ENCODE measurements at places on chromosomes 4 and X.

GRCh38 chr4:61447918-61448317 is 247.8 kb downstream of the ADGRL3 start:
- no peak for DNase-seq

DNA sequence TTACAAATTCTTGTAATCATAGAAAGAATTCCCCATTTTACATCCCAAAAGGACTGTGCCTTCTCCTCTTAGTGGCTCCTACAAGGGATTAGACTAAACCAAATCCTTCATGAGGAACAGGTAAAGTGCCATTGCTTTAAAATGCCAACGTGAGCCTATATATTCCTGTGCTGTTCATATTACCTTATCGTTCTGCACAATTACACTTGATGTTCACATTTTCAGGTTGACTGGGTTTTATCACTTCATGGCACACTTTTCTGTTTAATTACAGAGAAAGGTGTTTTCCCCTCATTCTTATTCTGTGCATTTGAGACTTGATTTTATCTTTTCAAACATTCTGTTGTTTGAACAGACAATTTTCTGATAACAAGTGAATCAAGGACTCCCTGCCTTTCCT is 645.6 kb upstream of the FTHL17 start:
- no peak for DNase-seq

- DNase-seq: no peak
These were observed 169.2 kb upstream of the RBPJ start for GRCh38 chr4:26151615-26152014.

- DNase-seq: no peak
These were observed 52.0 kb downstream of the RTL9 start for GRCh38 chrX:110410603-110411002.

DNA sequence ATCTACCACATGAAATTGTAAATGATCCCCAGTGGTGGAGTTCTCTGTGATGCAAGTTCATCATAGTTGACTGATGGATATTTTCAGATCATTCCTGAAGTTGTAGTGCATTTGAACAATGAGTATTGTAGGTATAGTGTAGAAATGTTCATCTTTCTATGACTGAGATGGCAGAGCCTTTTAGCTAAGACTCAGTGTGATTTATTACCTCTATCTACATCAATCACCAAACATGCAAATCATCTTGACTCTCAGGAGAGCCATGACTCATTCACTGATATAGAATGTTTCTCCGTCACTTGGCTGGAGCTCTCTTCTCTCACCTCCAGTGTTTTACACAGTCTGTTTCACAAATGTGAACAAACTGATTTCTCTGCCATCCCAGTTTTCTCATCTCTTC is 392.6 kb downstream of the IL1RAPL1 start:
- DNase-seq: no peak

DNA sequence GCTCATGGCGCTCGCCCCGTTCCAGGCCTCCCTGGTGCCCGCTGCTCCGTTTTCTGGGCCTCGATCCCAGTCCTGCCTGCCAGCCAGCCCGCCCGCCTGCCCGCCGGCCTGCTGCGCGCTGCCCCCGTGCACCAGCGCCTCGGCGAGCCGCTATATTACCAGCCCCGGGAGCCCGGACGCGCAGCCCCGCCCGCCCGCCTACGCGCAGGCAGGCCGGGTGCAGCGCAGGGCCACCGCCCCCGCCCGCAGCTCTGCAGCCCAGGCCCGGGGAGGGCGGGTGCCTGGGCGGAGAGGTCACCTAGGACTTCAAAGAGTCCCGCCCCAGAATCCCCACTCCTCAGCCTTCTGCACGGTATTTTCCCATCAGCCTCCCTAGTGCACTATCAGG is at the start of gene MAOB:
Gene MAOB, minus strand, starts transcription at position 157 of the 388 bp plus-strand sequence. Its CDS starts 151 bp downstream, at position 6.
- DNase-seq: no peak

- DNase-seq: no peak
These were observed 23.8 kb downstream of the ENPP6 start for GRCh38 chr4:184193556-184194525.

GRCh38 chr4:180253419-180253818 is 1989.8 kb upstream of the TENM3 start:
- DNase-seq: no peak

GRCh38 chr4:16659079-16659478 is 239.4 kb downstream of the LDB2 start:
- no peak for DNase-seq

DNA sequence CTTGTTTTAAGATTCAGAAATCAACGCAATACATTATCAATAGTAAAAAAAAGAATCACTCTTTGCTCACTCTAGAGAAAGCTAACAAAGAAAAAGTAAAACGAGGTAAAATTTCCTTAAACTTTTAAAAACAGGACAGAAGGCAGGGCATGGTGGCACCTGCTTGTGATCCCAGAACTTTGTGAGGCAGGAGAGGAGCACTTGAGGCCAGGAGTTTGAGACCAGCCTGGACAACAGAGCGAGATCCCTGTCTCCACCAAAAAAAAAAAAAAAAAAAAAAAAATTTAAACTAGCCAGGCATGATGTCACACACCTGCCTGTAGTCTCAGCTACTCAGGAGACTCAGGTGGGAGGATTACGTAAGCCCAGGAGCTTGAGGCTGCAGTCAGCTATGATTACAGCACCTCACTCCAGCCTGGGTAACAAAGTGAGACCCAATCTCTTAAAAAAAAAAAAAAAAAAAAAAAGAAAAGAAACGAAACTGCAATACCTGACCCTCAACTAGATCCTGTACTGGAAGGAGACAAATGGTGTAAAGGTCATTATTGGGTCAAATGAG is 3.5 kb downstream of the CCNI start:
- no peak for DNase-seq

DNA sequence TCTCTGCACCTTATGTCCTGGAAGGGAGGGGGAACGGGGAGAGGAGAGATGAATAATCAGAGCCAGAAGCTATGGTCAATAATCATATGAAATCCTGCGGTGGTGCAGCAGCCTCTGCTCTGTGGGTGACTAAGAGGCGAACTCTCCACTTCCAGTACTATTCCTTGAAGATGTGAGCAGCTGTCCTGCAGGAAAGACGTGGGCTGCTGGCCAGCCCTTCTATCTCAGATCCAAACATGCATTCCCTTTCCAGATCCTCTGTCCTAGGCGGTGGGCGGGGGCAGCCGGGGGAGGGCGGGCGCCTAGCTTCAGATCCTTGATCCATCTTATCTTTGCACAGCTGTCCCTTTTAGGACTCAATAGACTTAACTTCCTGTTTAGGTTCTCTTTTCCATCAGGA is 34.5 kb downstream of the SPINK2 start:
- peak; percentile 25 for DNase-seq

- DNase-seq: peak; percentile 6
These were observed 16.3 kb downstream of the MAN2B2 start for GRCh38 chr4:6591313-6591712.

- DNase-seq: no peak
These were observed 122.0 kb downstream of the HS6ST2 start for GRCh38 chrX:132836471-132836870.

- no peak for DNase-seq
These were observed 1454.2 kb downstream of the ARAP2 start for GRCh38 chr4:34790131-34790530.

- DNase-seq: no peak
These were observed 44.1 kb upstream of the SEC24B start for GRCh38 chr4:109389369-109390114.

DNA sequence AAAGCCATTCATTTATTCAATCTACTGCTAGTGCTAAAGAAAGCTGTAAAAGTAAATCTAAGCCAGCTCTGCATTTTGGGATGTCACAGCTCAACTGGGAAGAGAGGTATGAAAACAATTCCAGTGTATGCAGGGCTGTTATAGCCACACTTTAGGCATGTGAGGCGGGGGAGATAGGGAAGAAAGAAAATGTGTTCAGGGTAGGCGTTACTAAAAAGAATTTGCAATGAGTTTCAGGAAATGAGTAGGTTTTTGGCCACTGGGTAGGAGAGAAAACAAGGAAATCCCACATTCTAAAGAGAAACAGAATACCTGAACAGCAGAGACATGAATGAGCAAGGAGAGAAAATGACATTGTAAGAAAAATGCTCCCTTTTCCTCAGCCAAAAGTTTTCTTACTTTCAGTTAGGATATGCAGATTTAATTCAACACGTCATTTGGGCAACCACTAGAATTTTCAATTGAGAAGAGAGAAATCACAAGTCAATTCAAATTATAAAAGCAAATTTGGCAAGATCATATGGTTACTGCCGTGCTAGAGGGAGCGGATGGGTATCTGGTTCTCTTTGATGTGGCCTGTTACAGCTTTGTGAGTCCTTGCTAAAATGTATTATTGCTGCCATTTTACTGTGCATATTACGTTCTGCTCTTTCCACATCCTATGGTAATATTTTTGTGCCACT is 226.3 kb downstream of the KCNIP4 start:
- DNase-seq: no peak

DNA sequence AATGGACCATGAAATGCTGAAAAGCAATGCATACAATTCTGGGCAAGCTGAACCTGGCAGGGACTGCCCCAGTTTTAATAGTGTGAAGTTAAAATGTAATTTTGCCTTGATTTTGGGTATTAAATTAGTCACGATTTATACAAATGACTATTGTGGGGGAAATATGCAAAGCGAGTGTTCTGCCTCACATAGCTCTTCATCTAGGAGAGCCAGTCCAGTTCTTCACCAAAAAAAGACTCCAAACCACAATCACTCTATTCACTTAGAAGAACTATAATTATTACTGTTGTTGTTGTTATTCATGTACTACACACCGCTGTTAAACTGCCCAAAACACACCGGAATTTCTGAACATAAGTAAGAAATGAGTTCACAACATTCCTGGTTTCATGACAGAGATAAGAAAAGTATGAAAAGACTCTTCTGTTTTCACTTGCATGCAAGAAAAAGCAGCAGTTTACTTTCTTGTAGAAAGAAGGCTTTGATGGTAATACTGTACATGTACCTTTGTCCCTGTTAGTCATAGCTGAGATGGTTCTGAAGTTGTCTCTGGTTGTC is 101.9 kb downstream of the QRFPR start:
- DNase-seq: no peak

DNA sequence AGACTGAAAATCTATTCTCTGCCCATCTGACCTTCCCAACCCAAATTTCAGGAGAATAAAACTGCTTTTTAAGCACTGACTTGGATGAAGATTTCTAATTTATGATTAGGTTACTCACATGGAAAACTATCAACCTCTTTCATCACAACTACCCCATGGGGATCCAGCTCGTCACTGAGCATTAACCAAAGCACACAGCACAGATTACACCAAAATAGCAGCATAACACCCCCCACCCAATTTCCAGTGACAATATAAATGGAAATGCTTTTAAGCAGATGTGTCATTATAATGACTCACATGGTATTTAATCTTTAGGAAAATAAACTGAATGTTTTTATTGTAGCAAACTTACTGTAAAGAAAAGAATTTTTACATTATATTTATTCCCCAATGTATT is 9.7 kb downstream of the SERTM2 start:
- DNase-seq: no peak

GRCh38 chr4:186144198-186144945 is 39.9 kb downstream of the FAM149A start:
- DNase-seq: peak; percentile 58

DNA sequence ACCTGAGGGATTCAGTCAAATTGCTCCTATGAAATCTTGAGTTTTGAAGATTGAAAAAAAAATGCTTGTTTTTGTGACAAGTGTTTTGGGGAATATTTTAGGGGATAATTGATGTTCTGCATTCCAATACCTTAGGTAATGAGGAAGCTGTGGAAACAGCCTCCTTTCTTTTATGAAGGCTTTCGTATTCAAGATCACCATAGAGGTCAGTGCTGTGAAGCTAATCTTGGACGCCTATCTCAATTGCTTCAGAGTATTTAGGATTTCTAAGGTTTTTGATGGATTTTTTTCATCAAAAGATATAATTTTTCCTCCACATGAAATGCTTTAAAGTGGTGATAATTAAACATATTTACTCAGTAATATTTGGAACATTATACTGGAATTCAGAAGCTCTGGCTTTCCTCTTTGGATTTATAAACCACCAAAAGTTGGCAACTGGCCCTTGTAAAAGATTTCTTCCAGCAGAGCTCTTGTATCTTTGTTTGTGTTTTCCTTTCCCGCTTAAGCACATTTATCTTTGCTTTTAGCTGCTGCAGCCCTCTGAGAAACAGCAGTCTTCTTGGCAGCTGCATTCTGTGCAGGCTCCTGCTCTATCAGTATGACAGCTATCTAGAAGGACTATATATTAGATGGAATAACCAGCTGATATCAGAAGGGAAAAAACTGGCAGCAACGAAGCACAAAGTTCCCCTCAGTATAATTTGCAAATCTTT is 63.7 kb downstream of the HMGB2 start:
- DNase-seq: no peak

GRCh38 chr4:13316354-13316753 is 167.8 kb downstream of the RAB28 start:
- DNase-seq: no peak

- no peak for DNase-seq
These were observed 112.6 kb downstream of the GABRA2 start for GRCh38 chr4:46277165-46277951.

- no peak for DNase-seq
These were observed 33.1 kb upstream of the EDNRA start for GRCh38 chr4:147447786-147448185.

DNA sequence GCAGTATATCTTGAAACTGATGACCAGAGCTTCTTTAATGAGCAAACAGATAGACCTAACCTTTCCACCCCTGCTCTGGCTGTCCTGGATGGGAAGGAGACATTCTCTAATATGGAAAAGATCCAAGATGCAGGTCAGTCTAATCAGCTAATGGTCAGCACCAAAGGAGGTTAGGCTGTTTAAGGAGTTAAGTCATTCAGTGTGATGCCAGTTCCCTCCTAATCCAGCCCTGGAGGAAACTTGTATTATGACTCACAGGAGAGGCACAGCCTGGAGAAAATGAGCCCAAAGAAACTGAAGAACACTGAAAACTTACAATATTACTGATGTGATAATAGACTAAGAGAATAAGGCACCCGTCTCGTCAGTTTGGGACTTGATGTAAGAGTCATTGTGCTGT is 323.0 kb downstream of the HNRNPD start:
- no peak for DNase-seq

GRCh38 chrX:134679221-134679620 is 20.9 kb upstream of the PLAC1 start:
- DNase-seq: no peak

DNA sequence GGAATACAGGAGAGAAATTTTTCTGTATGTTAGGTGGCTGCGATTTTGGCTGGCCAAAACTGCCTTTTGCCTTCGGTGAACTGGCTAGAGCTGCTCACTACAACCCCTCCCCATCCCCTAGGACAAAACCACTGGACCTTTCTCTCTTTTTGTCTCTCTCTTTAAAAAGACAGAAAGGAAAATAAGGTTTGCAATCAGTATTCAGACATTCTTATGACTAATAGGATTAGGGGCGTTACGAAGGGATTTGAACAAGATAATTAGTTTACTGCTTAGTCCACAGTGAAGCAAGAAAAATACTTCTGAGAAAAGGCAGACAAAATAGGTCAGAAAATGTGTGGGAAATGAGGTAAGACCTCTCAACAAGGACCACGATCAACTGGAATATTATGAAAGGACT is 180.4 kb downstream of the SLIT2 start:
- DNase-seq: no peak

DNA sequence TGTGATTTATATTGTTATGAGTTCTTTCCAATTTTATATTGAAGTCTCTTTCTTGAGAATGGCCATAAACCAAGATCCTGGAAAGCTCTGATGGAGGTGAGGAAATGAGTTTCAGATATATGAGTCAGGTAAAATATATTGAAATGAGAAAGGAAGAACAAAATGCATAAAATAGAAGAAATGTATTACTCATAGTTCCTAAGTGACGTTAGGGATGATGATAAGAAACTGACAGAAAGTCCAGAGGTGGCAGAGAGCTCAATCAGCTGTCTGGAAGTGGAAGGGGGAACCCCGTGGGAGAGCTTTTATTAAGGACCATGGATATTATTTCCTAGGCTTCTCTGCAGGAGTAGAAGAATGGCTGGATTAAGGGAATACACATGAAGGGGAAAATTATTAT is 24.6 kb downstream of the UGT2B7 start:
- no peak for DNase-seq
